Vagina (tissue), 2 donors: ENCODE measurements at places on chromosomes 13 and 19. TPM values are rescaled to one million over a fixed set of nuclear protein-coding genes. Genes with fewer than 3 reads are reported as not detected.

- peak overlapping the region; percentile 86 for H3K27ac ChIP-seq
- peaks cover 16% of the 10 kb centered on the region for H3K4me1 ChIP-seq
- no peaks in the 10 kb centered on the region for H3K36me3 ChIP-seq
- peak overlapping the region; percentile 84 for H3K4me3 ChIP-seq
Measured at GRCh38 chr13:46053162-46054012, 841 bp upstream of the ZC3H13 start.

- DNase-seq: no peak
- H3K4me1 ChIP-seq: no peaks in the 10 kb centered on the region
- H3K36me3 ChIP-seq: no peaks in the 10 kb centered on the region
Measured at GRCh38 chr19:13420780-13421179, 85.5 kb downstream of the CACNA1A start.

Gene CNMD
- total RNA-seq: not detected

DNA sequence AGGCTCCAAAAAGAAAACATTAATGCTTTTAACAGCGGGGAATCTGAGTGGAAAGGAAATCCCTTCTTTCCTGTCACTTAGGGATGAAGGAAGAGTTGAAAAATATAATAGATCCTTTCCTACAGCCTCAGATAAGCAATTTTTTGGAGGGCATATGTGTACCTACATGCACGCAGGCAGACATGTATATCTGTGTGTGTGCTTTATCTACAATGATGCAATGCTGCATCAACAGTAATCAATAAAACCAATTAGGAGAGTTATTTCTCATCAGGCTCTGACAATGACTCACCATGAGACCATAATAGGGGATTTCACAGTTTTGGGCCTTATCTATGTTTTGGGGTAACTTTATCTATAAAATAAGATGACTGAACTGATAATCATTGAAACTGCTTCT, 444.1 kb downstream of the ITGBL1 start:
- no peak overlapping the region for H3K4me3 ChIP-seq
- no peaks in the 10 kb centered on the region for H3K27me3 ChIP-seq
- no peaks in the 10 kb centered on the region for H3K4me1 ChIP-seq
- no peak for DNase-seq
- H3K27ac ChIP-seq: no peak overlapping the region
- H3K36me3 ChIP-seq: no peaks in the 10 kb centered on the region

Gene MPND
- total RNA-seq: 10.1 TPM

Gene TICAM1
- 16.5 TPM for total RNA-seq

Gene PSG3
- not detected for total RNA-seq

DNA sequence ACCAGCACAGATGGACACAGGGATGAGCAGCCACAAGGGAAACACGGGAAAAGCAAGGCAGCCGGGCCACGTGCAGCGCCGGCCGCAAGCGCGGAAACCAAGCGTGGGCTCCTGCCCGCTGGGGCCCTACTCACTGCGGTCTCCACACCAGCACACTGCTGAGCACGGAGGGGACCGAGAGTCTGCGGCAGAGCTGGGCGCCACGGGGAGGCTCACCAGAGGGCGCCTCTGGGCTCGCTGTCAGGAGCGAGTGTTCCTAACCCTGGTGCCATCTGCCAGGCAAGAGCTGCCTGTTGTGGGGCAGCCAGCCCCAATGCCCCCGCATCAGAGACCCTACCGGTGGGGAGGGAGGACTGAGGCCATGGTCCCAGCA, 26.5 kb downstream of the MPND start:
- peaks cover 80% of the 10 kb centered on the region for H3K4me1 ChIP-seq
- peaks cover 16% of the 10 kb centered on the region for H3K36me3 ChIP-seq
- H3K27ac ChIP-seq: peak overlapping the region; percentile 90

Gene CASP14
- total RNA-seq: 34.6 TPM

- no peaks in the 10 kb centered on the region for H3K36me3 ChIP-seq
- no peak overlapping the region for H3K4me3 ChIP-seq
- H3K27ac ChIP-seq: no peak overlapping the region
Measured at GRCh38 chr13:108322206-108322824, 52.8 kb downstream of the TNFSF13B start.

- H3K4me1 ChIP-seq: peaks cover 15% of the 10 kb centered on the region
- no peak overlapping the region for H3K4me3 ChIP-seq
- no peak overlapping the region for H3K27ac ChIP-seq
- DNase-seq: no peak
- no peaks in the 10 kb centered on the region for H3K27me3 ChIP-seq
Measured at GRCh38 chr13:76808927-76809326, 77.3 kb downstream of the KCTD12 start.

DNA sequence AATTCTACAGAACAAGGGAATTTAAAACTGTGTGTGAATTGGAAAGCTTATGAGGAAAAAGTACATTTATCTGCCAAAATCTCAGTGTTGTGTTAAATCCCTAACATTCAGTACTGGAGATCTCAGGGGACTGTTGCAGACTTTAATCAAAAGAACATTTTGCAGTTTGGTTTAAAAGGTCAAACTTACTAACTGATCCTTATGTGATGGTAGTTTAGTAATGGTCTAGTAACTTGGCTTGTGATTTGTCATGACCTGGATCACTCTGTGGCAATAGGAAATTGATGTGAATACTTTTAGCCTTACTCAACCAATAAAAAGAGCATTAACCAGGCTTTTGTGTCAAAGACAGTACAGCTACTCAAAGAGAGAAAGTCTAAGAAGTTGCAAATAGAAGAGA, 862.1 kb upstream of the MIR17HG start:
- no peaks in the 10 kb centered on the region for H3K4me1 ChIP-seq
- no peaks in the 10 kb centered on the region for H3K27me3 ChIP-seq
- H3K27ac ChIP-seq: no peak overlapping the region

DNA sequence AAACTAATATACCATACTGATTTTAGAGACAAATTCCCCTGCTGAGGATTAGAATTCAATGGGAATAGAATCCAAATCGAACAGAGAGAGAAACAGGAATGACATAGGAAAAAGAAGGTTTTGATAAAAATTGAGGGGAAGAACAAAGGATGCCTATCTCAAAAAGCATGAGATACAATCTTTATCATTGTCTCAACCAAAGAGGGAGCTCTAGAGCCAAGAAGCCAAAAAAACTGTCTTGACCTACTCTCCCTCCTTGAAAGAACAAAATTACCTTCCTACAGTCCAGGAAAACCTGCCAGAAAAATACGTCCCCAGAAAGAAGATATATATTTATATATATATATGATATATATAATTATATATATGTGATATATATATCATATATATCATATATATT, 39.2 kb upstream of the MIR17HG start:
- no peak overlapping the region for H3K4me3 ChIP-seq
- no peaks in the 10 kb centered on the region for H3K27me3 ChIP-seq
- DNase-seq: no peak
- no peaks in the 10 kb centered on the region for H3K36me3 ChIP-seq
- no peak overlapping the region for H3K27ac ChIP-seq
- no peaks in the 10 kb centered on the region for H3K4me1 ChIP-seq
